ENCODE measurements at places on chromosomes 1 and 21.

GRCh38 chr1:64844175-64844574 is 99.3 kb downstream of the RAVER2 start:
- DNase-seq: no peak

DNA sequence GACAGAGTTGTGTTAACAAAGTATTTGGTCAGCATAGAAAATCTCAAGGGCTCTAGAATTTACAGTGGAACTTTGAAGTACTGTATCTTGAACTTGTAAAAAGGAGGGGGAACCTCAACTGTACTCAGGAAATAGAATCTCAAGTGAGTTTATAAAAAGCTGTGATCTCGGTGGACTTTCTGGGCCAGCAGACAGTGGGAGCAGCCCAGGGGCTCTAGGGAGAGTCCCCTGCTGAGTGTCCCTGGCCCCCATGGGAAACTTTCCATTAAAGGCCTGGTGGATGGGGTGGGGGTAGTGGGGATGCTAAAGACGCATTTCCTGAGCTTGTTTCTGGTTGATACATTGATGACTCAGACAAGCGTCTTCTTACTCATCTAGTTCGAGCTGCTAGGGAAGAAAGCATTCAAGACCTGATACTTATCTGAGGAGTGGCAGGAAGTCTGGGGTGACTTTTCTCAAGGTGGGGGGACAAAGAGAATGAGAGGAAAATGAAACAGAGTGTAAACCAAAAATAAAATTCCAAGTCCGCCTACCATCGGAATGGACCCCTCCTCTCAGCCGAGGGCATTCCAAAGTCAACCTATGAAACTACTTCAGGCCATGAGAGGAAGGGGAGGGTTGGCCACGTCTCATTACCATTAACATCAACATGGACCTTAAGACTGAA is 65.5 kb downstream of the NID1 start:
- DNase-seq: peak; percentile 50

GRCh38 chr1:209820986-209821385 is 6.8 kb upstream of the UTP25 start:
- no peak for DNase-seq

DNA sequence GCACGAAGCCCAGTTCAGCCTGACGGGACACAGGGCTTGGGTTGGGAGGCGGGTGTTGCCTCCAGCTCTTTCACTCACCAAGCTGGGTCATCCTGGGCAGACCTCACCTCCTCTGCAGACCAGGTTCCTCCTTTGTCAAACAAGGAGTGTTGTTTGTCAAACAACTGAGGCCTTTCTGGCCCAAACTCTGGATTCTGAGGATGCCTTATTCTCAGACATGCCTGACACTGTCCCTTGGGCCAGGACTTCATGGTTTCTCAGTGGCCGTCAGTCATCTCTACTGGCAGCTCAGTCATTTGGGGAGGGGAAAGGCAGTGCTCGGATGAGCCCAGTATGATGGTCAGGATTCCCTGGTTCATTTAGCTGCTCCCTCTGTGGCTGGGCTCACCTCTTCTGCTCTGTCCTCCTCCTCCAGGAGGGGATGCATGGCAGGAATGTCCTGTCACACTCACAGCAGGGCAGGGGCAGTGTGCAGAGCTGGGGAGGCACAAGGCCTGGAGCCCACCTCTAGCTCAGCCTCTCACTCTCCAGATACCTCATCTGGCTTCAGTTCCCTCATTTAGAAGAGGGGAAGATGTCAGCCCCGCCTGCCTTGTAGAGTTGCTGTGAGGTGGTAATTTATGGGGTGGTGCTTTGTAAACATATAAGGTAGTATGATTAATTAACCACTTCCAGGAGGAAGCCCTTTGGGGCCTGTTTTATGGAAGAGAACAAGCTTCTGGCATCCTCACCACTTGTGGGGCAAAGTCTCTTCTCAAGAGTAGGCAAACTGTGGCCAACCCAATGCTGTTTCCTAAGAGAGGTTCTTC is 20.6 kb downstream of the SLC2A1 start:
- DNase-seq: no peak

- DNase-seq: no peak
Observed at GRCh38 chr1:213277036-213277435, 226.0 kb downstream of the RPS6KC1 start.

DNA sequence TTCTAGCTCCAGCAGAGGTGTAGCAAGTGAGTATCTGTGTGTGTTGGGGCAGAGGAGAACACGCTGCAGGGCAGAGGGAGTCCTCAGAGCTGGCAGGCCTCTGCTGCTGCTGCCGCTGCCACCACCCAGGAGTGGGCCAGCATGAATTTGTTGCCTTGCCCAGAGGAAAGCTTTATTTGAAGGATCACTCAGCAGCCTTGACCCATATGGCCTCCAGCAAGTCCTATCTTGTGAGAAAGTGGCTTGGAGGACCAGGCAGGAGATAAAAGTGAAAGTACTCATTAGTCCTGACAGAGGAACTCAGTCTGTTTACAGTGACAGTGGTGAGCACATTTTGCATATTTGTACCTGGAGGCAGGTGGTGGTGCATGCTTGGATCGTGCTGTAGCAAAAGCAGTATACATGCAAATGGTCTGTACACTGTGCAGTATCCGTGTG is 3.1 kb downstream of the TRAF5 start:
- DNase-seq: no peak
